ENCODE measurements at places on chromosomes 2 and 18. TPM values are rescaled to one million over a fixed set of nuclear protein-coding genes. Genes with fewer than 3 reads are reported as not detected.

- DNase-seq, result no peak
These were observed 51.1 kb downstream of the TEX51 start for GRCh38 chr2:126949775-126950174.

GRCh38 chr2:32926708-32927084 is 20.1 kb upstream of the LTBP1 start:
- peak; percentile 39 for DNase-seq

The SIX2 gene
- 20.8 TPM for polyA plus RNA-seq

The TUBA4B gene
- polyA plus RNA-seq, result 0.46 TPM

The TYW5 gene
- 15.2 TPM for polyA plus RNA-seq
